ENCODE measurements at places on chromosomes 1 and 21.

GRCh38 chr1:54882519-54882918 lies 4.5 kb downstream of the DHCR24 start:
- no peak for DNase-seq

- DNase-seq: no peak
Measured at GRCh38 chr1:53310847-53311681, 16.8 kb downstream of the LRP8 start.

- no peak for DNase-seq
Measured at GRCh38 chr1:175163702-175164101, 28.9 kb downstream of the KIAA0040 start.

GRCh38 chr1:98028800-98029199 lies 108.0 kb upstream of the DPYD start:
- no peak for DNase-seq

- DNase-seq: no peak
Measured at GRCh38 chr1:114390960-114391359, 120.0 kb downstream of the TRIM33 start.

- no peak for DNase-seq
Measured at GRCh38 chr1:160097151-160097910, 1.1 kb downstream of the IGSF8 start.

GRCh38 chr1:113899111-113899510 lies 5.5 kb downstream of the AP4B1 start:
- DNase-seq: no peak

DNA sequence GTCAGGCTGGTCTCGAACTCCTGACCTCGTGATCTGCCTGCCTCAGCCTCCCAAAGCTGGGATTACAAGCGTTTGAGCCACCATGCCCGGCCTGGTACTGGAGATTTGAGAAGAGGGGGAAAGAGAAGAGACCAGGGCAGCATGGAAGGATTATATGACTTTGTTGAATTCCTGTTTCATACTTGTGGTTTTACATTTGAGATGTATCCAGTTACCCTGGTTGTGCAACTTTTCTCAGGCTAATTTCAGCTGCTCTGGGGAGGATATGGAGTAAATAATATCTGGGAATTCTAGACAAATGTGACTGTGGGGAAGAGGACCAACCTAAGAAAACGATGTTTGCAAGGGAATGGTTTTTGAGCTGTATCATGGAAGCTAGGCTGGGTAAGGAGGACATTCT lies 89.5 kb upstream of the GREM2 start:
- DNase-seq: no peak

- DNase-seq: no peak
Measured at GRCh38 chr1:8077120-8077573, 51.0 kb upstream of the ERRFI1 start.

DNA sequence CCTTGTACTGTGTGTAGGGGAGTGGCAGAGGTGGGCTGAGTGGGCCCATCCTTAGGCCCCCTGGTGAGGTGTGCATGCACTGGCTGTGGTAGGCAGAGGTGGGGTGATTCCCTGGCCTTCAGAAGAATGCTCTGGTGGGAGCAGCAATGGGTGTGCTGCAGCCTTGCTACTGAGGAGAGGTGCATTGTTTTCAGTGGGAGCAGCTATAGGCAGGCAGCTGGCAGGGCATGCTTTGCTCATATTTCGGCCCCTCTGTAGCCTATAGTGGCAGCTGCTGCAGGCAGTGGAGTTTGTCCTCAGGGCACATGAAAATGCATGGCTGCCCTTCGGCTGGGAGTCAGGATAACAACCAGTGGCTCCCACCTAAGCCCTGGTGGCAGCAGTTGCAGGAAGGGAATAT lies 10.1 kb upstream of the KCTD3 start:
- DNase-seq: no peak

DNA sequence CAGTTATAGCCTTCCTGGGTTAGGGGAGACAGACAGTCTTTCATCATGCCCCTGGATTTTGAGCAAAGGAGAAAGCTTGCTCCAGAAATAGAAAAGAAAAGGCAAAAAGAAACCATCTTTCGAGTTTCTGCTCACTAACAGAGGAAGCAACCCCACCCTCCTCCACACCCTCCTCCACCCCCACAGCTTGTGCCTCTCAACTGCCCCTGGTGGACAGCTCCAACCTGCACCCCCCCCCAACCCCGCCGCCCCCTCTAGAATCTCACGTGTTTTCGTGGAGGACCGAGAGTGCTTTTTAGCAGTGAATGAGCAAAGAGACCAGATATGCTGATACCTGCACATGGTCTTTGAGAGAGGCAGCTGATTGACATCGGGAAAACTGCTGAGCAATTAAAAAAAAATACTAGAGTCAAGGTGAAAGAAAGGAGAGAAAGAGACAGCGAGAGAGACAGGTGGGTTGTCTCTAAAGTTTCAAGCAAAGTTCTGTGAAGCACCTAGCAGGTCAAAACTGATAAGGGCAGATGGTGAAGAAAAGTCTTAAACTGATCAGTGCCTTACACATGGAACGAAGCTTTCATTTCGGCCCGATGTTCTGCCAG lies 358.3 kb downstream of the KIF26B start:
- DNase-seq: no peak

- no peak for DNase-seq
Measured at GRCh38 chr21:35024513-35024912, 24.6 kb downstream of the RUNX1 start.

- DNase-seq: no peak
Measured at GRCh38 chr1:167762061-167762746, 40.4 kb downstream of the MPZL1 start.

GRCh38 chr21:32484706-32485380 lies 72.3 kb downstream of the EVA1C start:
- DNase-seq: no peak

DNA sequence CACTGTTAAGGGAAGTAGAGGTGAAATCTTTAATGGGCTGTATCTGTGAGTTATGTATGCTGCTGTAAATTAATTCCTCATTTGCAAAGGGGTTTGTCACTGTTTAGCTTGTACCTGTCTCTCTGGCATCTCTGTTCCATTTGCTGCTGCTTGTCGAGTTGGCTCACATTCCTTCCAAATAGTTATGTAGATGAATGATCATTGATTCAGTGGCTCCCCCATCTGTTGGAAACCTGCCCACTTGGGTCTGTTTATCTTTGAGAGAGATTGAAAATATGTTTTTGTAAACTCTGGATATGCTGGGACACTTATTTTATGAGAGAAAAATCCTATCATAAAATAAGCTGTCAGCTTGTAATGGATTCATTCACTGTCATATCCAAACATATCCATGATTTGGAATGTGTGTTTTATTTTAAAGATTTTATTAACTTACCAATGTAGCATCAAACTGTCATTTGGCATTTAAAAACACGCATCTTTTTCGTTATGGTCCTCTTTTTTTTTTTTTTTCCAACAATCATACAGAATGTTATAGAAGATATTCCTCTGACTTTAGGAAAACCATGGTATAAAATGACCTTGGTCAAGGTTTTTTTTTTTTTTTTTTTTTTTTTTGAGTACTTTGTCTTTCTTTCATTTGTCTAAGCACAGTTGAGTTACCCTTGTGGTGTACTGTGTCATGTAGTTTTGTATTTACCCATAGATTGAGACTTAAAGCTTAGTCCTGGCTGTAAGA lies 3.5 kb downstream of the RYR2 start:
- DNase-seq: no peak

- DNase-seq: no peak
Measured at GRCh38 chr1:237583270-237583669, 307.5 kb downstream of the ZP4 start.

GRCh38 chr1:107535091-107535490 lies 394.3 kb downstream of the NTNG1 start:
- DNase-seq: no peak

GRCh38 chr1:57142999-57143398 lies 177.2 kb upstream of the C8B start:
- DNase-seq: no peak

GRCh38 chr1:105492921-105493320 lies 1563.6 kb upstream of the PRMT6 start:
- no peak for DNase-seq

GRCh38 chr1:14969006-14969405 lies 184.5 kb upstream of the TMEM51 start:
- DNase-seq: no peak

DNA sequence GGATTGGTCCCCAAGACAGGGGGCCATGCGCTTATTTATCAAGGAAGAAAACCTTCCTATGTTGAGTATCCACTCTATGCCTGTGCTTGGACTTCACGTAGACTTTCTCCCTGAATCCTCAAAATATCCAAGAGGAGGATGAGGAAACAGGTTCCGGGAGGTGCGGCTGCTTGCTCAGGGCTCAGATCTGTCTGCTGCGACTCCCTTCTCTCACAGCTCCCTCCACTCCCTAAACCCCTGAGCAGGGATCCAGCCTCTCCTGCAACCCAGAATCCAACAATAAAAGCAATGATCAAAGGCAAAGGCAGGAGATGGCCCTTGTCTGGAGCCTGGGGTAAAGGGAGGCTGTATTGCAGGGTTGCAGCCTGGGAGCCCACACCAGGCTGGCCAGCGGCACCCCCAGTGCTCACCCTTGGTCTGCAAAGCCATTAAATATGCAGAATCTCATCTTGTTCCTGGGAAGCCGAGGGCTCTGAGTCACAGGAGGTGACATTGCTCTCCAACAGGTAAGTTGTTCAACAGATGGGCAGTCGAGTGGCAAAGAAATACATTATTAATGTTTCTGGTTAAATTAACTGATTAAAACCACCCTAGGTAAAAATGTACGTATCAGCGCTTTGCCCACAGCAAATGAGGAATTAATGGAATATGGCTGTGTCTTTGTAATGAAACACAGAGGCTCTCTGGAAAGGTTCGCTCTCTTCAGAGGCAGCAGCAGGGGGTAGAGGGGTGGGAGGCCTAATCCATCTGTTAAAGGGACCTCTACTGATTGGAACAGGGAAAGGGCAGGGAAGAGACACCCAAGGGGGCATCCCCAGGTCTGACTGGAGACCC lies 111.5 kb downstream of the GRIK3 start:
- DNase-seq: no peak

DNA sequence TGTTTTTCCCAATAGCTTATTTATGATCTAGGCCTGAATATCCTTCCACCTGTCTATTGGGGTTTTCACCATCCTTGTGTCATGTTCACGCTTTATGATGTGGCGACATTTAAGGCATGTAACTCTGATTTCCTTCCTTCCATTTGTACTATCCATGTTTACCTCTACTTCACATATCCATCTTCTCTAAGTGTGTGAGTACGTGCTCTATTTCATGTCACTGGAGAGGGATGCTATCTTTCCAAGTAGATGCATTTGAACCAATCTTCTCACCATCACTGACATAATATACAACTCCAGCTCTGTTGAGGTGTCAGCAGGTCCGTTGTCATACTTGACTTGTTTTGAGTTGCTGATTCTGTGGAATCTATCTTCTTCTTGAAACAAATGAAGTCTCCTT lies 283.2 kb downstream of the PTBP2 start:
- no peak for DNase-seq

DNA sequence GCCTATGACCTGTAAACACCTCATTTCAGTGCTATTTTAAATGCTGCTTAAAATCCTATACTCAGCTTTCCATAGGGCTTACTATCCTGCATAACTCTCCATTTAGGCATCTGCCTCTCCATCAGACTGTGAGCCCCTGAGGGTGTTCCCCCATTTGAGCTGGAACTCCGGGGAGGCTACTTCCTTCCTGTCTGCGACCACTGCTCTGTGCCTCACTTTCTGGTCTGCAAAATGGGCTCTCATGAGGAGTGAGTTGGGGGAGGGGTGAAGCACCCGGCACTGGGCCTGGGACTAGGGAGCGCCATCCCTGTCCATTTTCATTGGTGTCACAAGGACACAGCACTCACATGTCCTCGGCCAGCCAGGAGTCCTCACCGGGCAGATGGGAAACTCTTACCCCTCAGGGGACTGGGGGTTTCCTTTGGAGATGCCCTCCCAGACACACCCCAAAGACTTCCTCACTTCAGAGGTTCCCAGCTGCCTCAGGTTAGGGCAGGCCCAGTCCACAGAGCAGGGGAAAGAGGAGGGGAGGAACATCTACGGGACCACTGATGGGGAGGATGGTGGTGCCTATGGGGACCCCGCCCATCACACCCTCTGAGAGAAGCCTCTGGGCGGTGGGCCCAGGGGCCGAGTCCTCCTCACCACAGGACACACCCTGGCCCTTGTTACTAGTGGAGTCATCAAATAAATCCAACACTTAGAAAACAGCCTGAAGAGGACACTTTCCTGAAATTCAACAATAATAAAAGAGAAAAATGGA lies 134.9 kb downstream of the MATN1 start:
- no peak for DNase-seq

DNA sequence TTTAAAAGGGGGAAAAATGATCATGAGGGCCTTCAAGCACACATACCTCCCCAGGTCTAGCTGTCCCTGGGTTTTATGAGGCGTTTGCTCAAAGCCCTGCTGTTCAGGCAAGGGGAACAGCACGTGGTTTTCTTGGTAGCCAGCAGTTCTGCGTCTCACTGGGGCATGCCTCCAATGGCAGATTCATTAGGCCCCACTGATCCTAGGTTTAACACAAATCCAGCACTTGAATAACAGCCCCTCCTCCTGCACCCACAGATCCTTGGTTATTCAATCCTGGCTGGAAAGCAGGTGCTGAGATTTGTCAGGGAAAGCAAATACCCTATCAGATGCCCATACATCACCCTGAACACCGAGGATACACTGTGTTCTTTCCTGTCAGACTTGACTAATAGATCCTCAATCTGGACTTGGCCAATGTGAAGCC lies 106.4 kb downstream of the ZC3H11B start:
- no peak for DNase-seq

DNA sequence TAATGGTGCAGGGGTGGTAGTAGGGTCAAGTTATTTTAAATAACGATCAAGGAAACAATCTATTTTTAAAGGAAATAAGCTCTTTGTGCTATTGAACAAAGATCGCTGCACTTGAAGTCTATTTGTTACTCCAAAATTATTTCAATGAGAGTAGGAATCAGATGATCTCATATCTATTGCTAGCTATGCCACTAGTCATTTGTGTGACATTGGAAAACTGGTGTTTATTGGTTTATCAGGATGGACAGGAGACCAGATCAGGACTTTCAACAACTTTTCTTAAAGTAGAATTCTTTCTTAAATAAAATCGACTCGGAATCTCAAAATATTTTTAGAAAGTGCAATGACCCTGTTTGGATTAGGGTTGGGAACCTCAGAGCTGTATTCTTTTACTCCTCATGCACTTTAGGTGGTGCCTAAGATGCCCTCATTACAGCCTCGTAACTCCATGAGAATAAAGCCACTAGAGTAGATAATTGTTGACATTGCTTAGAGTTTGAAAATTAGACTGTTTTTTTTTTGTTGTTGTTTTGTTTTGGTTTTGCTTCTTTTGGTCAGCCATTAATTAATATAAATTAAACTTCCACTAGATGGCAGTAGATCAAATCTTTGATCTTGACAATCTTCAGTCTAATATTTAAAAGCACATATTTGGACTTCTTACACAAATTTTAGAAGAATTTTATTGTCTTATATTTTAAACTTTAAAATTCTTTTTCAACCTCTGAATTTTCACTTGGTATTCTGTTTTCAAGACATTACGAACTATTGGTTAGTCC lies 352.4 kb downstream of the USP25 start:
- no peak for DNase-seq

GRCh38 chr1:3053986-3054385 lies 15.0 kb upstream of the PRDM16 start:
- no peak for DNase-seq

- no peak for DNase-seq
Measured at GRCh38 chr1:38475624-38476005, 384.0 kb downstream of the RRAGC start.
